Left forelimb (tissue), 1 donor: ENCODE measurements at places on chromosomes 3 and 15.

DNA sequence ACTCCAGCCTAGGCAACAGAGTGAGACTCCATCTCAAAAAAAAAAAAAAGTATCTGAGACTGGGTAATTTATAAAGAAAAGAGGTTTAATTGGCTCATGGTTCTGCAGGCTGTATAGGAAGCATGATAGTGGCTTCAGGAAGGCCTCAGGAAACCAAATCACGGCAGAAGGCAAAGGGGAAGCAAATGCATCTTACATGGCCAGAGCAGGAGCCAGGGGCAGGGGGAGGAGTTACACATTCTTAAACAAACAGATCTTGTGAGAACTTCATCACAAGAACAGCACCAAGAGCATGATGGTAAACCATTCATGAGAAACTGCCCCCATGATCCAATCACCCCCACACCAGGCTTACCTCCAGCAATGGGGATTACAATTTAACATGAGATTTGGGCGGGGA is 37.2 kb downstream of the ACAP2 start:
- DNase-seq: no peak

GRCh38 chr15:43519196-43519595 is 1.8 kb downstream of the MAP1A start:
- no peak for DNase-seq

GRCh38 chr15:88419830-88420229 is 47.4 kb downstream of the MRPL46 start:
- DNase-seq: no peak

DNA sequence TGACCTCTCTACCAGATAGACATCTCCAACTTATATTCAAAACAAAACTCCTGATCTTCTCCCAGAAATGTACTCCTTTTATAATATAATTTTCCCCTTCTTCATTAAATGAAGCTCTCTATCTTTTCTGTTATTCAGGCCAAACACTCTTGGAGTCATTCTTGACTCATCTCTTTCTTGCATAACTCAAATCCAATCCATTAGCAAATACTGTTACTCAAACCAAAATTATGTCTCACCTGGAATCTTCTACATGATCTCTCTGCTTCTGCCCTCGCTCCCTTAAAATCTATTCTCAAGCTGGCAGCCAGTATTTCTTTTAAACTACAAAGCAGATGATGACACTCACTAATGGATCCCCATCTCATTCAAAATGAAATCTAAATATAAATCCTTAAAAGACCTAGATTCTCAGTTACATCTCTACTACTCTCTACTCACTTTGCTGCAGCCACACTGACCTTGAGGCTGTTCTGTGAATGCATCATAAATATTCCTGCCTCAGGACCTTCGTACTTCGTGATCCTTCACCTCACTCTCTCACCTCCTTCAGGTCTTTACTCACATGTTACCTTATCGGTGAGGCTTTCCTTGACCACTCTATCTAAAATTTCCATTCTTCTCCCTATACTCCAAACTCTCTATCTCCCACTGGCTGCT is 160.9 kb downstream of the TBC1D5 start:
- DNase-seq: no peak

GRCh38 chr15:78047761-78048627 is 29.5 kb downstream of the TBC1D2B start:
- DNase-seq: no peak

- DNase-seq: no peak
These were observed 5.0 kb upstream of the HES1 start for GRCh38 chr3:194130807-194131589.

DNA sequence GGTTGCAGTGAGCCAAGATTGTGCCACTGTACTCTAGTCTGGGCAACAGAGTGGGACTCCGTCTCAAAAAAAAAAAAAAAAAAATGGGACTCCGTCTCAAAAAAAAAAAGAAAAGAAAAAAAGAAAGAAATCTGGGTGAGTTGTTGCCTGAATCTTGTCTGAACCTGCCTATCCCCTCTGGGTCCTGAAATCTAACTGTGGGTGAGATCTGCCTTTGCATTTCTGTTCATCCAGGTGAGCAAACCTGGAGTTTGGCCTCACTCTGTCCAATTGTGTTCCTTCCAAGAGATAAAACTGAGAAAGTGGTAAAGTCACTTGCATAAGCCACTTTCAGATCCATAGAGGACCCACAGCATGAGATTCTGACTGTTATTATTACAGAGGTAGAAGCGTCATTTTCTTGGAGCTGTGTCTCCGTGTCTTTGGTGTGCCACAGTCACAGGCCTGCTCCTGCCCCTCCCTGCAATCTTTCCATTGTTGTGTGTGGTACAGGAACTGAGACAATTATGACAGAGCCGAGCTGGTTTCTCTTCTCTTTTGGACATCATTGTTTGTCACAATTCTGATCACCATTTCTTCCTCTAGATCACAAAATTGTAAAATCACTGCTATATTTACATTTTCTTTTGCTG is 235.9 kb downstream of the LPP start:
- no peak for DNase-seq

DNA sequence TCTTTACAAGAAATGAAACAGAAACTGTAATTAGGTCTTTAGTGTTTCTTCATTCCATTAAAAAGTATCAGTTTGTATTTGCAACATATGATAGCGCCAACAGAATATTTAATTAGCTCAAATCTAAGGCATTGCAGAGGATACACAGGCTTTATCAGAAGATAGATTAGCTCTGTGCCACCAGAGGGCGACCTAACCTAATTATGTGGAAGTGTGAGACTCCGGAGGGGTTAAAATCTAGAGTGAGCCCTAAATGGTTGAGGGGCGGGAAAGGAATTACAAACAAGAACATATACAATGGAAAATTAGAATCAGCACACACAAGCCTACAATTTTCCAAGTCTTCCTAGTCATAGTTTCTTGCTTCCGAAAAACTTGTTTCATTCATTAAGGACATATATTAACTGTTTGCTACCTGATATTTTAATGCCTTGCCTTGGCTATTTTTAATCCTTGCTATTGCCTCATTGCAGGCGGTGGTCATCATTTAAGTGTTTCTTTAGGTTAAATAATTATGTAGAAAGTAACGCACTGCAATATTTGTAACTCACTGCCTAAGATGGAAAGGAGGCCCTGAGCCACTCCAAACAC is 18.0 kb upstream of the RYR3 start:
- DNase-seq: no peak

GRCh38 chr3:50163572-50164455 is 8.7 kb downstream of the SEMA3F start:
- peak; percentile 84 for DNase-seq

DNA sequence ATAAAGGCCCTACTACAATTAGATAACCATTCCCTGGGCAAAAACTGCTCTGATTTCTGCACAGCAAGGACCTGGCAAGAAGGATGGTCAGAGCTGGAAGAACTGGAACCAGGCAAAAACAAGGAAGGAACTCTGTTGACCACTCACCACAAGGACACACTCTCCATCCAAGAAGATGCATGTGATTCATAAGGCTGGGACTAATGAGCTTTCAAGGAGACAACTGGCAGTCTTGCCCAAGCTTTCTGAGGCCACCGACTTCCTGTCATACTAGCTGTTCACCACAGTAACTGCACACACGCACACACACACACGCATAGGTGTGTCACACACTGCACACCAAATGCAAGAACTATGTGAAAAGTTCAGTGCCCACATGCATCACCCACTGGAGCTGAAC is 256.6 kb downstream of the OCA2 start:
- no peak for DNase-seq

GRCh38 chr3:4864503-4864902 is 114.7 kb upstream of the BHLHE40 start:
- DNase-seq: no peak
